ENCODE measurements at places on chromosomes 12 and 14. TPM values are rescaled to one million over a fixed set of nuclear protein-coding genes. Genes with fewer than 3 reads are reported as not detected.

Gene TCL1B
- total RNA-seq, result not detected

Gene PRB2
- not detected for total RNA-seq

DNA sequence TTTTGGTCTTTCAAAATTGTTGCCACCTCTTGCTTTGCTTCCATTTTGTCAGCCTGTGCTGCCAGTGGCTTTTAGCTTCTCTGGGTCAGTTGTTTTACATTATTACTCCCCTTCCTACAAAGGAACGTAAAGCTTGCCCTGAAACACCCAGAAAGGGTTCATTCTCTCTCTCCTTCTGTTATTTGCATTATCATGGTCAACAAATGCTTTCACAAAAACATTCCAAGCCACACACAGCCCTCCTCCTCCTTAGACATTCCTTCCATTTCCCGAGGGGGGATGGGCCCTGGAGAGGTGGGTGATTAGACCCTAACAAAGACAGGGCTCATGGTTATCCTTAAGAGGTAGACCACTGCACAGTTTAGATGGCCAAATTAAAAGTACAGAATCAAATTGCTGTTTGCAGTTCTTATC is 60.4 kb upstream of the SINHCAF start:
- DNase-seq, result no peak

Gene CKB
- 961 TPM for total RNA-seq

- DNase-seq, result no peak
Measured at GRCh38 chr14:86915406-86915805, 1077.6 kb downstream of the GALC start.

GRCh38 chr14:77319422-77319821 is 1.3 kb downstream of the POMT2 start:
- no peak for DNase-seq

Gene GPR137C
- total RNA-seq, result 4.2 TPM

Gene AVPR1A
- total RNA-seq, result not detected

DNA sequence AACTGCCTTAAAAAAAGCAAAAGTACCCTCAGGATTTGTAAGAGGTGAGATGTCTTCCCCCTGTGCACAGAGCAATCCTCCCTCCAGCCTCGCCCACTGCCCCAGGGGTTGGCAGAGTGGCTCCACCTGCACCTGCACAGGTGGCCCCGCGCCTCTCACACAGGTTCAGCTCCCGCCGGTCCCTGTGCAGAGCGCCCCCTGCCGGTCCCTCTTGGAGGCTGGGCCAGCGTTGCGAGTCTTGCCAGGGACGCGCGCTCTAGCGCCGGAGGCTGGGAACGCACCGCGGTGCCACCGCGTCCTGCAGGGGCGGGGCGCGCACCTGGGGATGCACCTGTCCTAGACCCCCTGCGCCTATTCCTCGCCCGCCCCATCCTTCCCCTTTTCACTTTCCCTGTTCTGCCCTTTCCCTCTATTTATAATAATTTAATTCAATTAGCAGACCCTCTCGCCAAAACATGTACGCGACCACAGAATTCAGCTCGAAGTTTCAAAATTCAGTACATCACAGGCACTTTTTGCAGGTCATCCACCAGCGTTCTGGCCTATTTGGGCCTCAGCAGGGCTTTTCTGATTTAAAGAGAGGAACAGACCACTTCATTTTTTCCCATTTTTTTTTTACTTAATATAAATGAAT is 618.6 kb downstream of the AACS start:
- DNase-seq, result peak; percentile 66

Gene SERPINA12
- total RNA-seq, result not detected

DNA sequence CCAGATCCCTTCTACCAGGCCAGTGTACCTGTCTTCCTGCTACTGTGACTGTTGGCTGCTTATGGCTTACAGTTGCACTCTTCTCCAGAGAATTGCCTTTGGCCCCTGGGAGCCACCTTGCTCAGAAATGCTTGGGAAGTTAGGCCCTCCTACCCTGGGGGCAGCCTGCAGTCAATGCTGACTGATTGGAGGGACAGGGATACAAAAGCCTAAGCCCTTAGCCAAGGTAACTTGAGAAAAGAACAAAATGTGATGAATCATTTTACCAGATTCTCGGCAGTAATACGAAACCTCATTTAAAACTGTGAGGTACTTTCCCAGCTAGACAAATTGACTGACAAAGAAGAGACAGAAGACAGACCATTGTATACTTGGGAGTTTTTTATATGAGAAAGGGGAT is 47.3 kb downstream of the PTCSC3 start:
- DNase-seq, result no peak
